Vagina (tissue), 2 donors: ENCODE measurements at places on chromosomes 5 and 9. TPM values are rescaled to one million over a fixed set of nuclear protein-coding genes. Genes with fewer than 3 reads are reported as not detected.

- no peak overlapping the region for H3K27ac ChIP-seq
- no peak for DNase-seq
- H3K4me3 ChIP-seq = no peak overlapping the region
These were observed 238.4 kb downstream of the NR2F1-AS1 start for GRCh38 chr5:93342563-93343061.

- H3K36me3 ChIP-seq = no peaks in the 10 kb centered on the region
- H3K4me3 ChIP-seq = no peak overlapping the region
- H3K27ac ChIP-seq = no peak overlapping the region
- peak; percentile 18 for DNase-seq
- no peaks in the 10 kb centered on the region for H3K4me1 ChIP-seq
These were observed 173.6 kb downstream of the TENT4A start for GRCh38 chr5:6886866-6887265.

Gene IL9
- total RNA-seq = not detected

Gene CDH9
- not detected for total RNA-seq

DNA sequence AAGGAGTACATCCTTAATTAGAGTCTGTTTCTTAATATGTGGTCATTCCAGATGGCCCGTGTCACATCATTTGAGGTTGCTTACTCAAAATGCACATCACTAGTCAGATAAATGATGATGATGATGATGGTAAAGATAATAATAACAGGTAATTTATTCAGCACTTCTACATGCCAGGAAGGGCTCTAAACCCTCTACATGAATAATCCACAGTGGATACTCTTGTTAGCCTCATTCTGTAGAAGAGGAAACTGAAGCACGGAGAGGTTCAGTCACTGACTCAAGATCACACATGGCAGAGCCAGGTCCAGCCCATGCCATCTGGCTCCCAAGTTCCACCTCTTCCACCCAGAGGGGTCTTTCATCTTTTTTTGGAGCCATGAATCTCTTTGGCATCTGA lies 11.7 kb downstream of the SH3PXD2B start:
- no peaks in the 10 kb centered on the region for H3K27me3 ChIP-seq
- H3K4me1 ChIP-seq = peaks cover 80% of the 10 kb centered on the region
- no peaks in the 10 kb centered on the region for H3K36me3 ChIP-seq
- no peak for DNase-seq
- no peak overlapping the region for H3K4me3 ChIP-seq
